ENCODE measurements at places on chromosomes 7 and 10. TPM values are rescaled to one million over a fixed set of nuclear protein-coding genes. Genes with fewer than 3 reads are reported as not detected.

The TLX1 gene
- not detected for total RNA-seq

The ABCB1 gene
- total RNA-seq, result 0.29 TPM

The TSPAN15 gene
- 113 TPM for total RNA-seq

The WNT16 gene
- total RNA-seq, result not detected

The UCN3 gene
- total RNA-seq, result not detected

The ACSL5 gene
- 0.12 TPM for total RNA-seq

The VSTM2A gene
- not detected for total RNA-seq

The ORAI2 gene
- 43.0 TPM for total RNA-seq

The EFCAB10 gene
- total RNA-seq, result 3.7 TPM

The SMC3 gene
- 46.4 TPM for total RNA-seq

The ARMS2 gene
- total RNA-seq, result not detected

The PON2 gene
- 341 TPM for total RNA-seq

The CYP3A7 gene
- not detected for total RNA-seq

The COL1A2 gene
- 0.07 TPM for total RNA-seq

The MYPN gene
- total RNA-seq, result 3.2 TPM

The OPN1SW gene
- total RNA-seq, result not detected

The GPC2 gene
- total RNA-seq, result 0.92 TPM

The RET gene
- 0.52 TPM for total RNA-seq

The CCSER2 gene
- 8.5 TPM for total RNA-seq

The DMBT1 gene
- total RNA-seq, result 0.08 TPM

The HABP2 gene
- total RNA-seq, result 0.07 TPM

The ENTPD1 gene
- 0.02 TPM for total RNA-seq

The DOCK4 gene
- 5.0 TPM for total RNA-seq

The FBXO24 gene
- 0.15 TPM for total RNA-seq

The ITPRID1 gene
- not detected for total RNA-seq

The CEP55 gene
- 65.6 TPM for total RNA-seq

The ARHGAP21 gene
- 46.5 TPM for total RNA-seq

The ZNF804B gene
- not detected for total RNA-seq

The BEND7 gene
- total RNA-seq, result 11.2 TPM

The PNLIPRP1 gene
- not detected for total RNA-seq

The GDF2 gene
- not detected for total RNA-seq
